ENCODE measurements at places on chromosomes 2 and 18.

DNA sequence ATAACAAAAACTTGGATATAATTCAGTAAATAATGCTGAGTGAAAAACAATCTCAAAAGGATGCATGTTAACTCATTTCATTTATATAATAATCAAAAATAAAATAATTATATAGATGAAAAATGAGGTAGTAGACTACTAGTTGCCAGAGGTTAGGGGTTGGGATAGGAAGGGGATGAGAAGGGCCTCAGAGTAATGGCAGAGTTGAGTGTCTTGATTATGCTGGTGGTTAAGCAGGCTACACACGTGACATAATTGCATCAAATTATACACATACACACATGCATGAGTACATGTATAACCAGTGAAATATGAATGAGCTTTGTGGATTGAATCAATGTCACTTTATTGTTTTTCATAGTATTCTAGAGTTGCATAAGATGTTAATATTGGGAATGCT, 201.0 kb downstream of the RIT2 start:
- no peak for DNase-seq

DNA sequence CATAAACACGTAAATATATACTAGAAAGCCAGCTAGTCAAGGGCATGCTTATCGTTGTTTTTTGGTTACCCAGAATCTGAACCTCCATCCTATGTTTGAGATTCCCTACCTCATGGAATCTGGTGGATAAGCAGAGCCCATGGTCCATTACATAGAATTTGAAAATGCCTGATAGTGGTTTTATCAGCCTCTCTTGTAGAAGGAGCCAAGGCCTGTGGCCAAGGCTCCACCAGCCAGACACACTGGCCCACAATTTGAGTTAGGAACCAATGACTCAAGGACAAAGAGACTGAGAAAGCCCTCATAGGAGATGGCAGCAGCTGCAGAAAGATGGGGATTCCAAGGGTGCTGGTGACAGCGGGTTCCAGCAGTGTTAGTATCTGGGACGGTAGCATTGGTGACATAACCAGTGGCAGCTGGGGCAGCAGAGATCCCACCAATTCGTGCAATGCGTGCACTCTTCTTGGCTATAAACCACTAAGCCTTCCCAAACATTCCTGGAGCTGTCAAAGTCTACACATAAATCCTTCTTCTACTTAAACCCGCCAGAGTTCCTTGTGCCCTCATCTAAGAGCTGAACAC, 51.2 kb upstream of the RMDN2 start:
- no peak for DNase-seq

GRCh38 chr18:60554967-60555366, 182.4 kb upstream of the MC4R start:
- no peak for DNase-seq

GRCh38 chr2:222673883-222674282, 2.4 kb downstream of the MOGAT1 start:
- no peak for DNase-seq

GRCh38 chr2:46984040-46984439, 68.4 kb upstream of the MCFD2 start:
- DNase-seq, result no peak
